ENCODE measurements at places on chromosomes 5 and 9. TPM values are rescaled to one million over a fixed set of nuclear protein-coding genes. Genes with fewer than 3 reads are reported as not detected.

Gene RPL35
- 610 TPM for total RNA-seq

- no peak for DNase-seq
Observed at GRCh38 chr5:168950241-168950951, 350.5 kb downstream of the SLIT3 start.

Gene F2RL2
- 3.4 TPM for total RNA-seq

DNA sequence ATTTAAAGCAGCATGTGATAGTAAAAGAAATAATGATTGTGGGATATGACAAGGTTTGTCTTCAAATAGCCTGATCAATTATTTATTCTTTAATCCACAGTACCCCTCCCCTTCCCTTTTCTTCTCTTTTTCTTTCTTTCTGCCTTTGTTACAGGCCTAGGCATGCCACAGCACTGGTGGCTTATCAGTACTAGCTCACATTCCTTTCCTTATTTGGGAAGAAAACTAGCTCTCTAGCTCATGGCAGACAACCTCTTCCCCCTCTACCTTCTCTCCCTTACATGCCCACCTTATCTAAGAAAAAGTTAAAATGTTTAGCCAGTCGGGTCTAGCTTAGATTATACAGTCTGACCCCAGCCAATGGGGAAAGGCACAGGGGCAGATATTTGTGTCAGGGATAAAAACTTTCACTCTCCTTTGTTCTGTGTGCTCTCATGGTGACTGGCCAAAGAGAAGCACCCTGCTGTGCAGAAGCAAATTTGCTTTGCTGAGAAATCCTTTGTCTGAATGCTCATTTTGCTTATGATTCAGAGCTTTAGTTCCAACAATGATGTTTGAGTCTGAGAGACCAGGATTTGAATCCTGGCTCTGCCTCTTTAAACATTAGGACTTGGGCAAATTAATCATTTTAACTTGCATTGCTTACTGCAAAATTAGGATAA is 75.8 kb upstream of the CDH12 start:
- DNase-seq = no peak

Gene GPR150
- not detected for total RNA-seq

DNA sequence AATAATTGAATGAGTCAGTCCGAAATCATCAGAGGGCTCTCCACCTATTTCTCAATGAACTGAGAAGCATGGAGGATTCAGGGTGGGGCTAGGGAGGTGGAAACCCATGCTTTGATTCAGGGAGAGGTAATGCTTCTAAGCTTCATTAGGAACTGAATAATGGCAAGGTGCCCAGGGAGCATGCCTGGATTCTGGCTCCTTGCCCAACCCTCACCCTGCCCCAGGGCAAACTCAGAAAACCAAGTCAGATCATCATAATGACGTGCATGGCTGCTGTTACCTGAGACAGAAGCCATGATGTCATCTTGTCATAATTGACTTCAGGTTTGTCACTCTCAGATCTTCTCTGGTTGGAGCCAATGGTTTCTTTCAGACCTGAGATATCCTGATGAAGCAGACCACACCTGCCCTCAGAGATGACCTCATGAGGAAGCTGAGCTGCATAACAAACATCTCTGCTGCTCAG is 199.6 kb downstream of the SYK start:
- no peak for DNase-seq

Gene RORB
- total RNA-seq = 0.73 TPM

- DNase-seq = no peak
Observed at GRCh38 chr5:36526537-36526936, 79.9 kb upstream of the SLC1A3 start.

GRCh38 chr5:123936548-123936947 is 424.6 kb downstream of the CSNK1G3 start:
- no peak for DNase-seq

GRCh38 chr9:111985315-111985714 is 88.7 kb downstream of the UGCG start:
- DNase-seq = no peak

- DNase-seq = no peak
Observed at GRCh38 chr5:168011096-168011495, 280.3 kb upstream of the WWC1 start.

Gene PCDH1
- total RNA-seq = 16.9 TPM

All from cardiac septum (tissue), 1 donor.